ENCODE measurements at places on chromosomes 4 and X.
A peak's percentile ranks its signal among the peaks of the same experiment; 100 is the strongest.

GRCh38 chr4:8594097-8595038 lies 1.8 kb downstream of the CPZ start:
- peak; percentile 40 for DNase-seq

GRCh38 chr4:95599777-95600400 lies 51.1 kb upstream of the UNC5C start:
- DNase-seq: no peak

- DNase-seq: no peak
Measured at GRCh38 chr4:54428940-54429339, 199.8 kb downstream of the PDGFRA start.

- DNase-seq: no peak
Measured at GRCh38 chr4:102687982-102688433, 72.8 kb downstream of the MANBA start.

- no peak for DNase-seq
Measured at GRCh38 chrX:129997086-129997485, 14.7 kb downstream of the BCORL1 start.

DNA sequence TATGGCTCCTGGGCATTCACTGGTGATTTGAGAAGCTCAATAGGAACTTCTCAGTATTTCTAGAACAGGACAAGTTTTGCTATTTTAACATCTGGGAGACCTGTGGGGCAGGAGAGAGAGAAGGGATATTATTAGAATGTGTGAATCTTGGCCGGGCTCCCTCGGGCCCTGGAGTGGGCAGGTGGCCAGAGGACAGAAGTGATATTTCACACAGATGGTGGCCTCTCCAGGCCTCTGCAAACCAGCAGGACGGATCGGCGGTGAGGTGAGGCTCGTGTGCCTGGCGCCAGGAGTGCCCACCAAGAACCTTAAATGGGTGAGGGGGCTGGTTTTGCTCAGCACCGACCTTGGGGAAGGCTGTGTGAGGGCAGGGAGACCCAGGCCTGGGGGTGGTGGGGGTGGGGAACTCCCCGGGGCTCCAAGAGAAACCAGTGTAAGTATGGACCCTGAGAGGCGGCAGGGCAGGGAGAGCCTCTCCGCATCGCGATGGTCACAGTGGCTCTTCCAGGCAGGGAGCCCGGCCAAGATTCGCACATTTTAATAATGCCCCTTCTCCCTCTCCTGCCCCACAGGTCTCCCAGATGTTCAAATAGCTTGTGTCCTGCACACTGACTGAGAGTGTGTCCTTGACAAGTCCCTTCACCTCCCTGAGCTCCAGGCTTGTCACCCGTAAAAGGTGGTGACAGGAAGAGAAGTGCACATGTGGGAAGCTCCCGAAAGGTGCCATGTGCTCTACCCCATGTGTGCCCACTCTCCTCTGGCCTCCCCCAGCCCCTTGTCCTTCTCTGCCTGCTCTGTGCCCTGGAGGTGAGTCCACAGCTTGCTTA lies 64.9 kb downstream of the SORCS2 start:
- no peak for DNase-seq

DNA sequence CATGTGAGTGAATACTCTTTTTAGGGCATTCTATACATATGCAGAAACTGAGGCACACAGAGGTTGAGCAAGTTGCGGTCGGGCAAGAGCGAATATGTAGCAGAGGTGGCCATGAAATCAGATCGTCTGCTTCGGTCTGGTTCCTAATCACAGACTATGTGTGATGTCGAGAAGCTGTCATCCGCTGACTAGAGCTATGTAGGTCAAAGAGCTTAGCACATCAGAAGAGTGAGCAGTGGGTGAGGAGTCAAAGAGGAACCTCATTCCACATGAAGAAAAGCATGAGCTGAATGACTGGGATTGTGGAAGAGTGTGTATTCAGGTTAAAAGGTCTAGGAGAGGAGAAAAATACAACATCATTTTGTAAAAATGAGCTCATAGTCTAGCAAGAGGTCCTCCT lies 19.0 kb downstream of the GAB3 start:
- DNase-seq: no peak

GRCh38 chrX:153906126-153906917 lies 1.8 kb downstream of the AVPR2 start:
- no peak for DNase-seq
